HCT116 (cell line): ENCODE measurements at places on chromosomes 7 and 10.

GRCh38 chr10:19815731-19816410 lies 361 bp upstream of the PLXDC2 start:
- DNase-seq: no peak

DNA sequence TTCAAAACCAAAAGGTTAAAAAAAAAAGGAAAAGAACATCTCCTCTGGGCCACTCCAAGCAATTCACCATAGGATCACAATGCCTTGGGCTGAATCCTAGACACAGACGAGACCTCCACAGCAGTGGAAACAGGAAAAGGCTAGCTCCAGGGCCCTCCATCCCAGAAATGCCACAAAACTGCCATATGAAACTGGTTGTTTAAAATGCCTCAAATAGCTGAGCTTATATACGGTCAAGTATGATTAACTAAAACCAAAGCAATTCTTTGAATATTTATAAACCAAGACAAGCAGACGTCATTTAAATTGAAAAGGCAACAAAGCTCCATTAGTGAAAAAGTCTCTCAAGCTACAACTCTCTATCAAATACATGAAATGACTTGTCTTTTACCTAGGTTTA lies 63.1 kb downstream of the DOCK4 start:
- DNase-seq: no peak

GRCh38 chr7:116502201-116503096 lies 2.9 kb downstream of the CAV2 start:
- no peak for DNase-seq

DNA sequence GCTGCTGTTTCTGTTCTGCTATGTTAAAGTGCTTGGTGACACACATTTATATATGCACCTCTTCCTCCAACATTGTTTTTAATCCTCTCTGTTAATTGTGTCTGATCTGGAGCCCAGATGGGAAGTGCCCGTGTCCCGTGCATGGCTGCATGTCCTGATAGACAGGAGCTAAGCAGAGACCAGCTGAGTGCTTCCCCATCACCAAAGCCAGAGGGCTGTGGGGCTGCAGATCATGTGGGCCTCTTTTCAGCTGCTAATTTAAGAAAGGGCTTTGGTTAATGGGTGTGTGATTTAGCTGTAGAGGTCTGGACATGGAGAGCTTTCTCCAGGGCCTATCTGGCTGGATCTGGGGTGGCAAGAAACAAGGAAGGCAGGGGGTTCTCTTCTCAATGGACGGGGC lies 96.5 kb upstream of the NPS start:
- no peak for DNase-seq

DNA sequence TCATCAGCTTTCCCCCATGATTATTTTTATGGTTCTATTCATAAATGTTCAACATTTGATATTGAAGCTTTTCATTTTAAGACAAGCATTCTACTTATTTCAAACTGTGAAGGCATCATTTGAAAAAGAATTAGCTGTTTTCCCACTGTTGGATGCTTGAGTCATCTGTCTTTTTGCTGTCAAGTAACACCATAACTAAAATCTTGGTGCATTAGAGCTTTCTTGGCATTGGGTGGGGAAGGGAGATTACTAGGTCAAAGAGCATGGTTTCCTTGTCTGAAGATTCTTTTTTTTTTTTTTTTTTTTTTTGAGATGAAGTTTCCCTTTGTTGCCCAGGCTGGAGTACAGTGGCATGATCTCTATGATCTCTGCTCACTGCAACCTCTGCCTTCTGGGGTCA lies 68.5 kb downstream of the CTBP2 start:
- no peak for DNase-seq

DNA sequence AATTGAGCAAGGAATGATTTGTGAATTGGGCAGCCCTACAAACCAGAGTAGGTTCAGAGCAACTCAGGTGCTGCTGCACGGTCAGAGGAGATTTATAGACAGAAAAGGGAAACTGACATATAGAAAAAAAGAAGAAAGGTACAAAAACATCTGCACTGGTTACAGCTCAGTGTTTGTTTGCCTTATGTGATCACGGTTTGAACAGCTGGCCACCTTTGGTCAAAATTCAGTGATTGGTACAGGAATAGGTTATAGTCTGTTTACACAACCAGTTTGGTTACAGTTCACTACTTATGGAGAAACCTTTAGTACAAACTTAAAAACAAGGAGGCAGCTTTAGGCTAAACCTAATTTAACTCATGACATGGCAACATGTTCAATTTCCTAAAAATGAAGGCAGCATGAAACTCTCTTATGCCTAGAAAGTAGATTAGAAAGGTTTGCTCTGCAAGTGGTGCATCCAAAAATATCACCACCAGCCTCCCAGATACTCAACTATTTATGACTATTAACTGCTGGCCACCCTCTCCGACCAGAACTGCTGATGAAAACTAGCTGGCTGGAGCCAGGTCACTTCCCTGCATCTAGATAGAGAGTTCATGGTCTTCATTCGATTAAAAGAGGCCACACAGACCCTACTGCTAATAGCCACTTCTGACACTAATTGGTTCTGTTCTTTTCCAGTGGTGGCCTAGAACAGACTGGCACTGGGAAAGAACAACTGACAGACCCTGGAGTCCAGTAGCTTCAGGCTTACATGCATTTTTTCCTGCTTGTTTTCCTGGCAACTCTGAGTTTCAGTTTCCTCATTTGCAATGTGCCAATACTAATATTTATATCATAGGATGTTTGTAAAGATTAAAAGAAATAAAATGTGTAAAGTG lies 548.0 kb downstream of the CCSER2 start:
- DNase-seq: no peak

- no peak for DNase-seq
These were observed 90.0 kb upstream of the GATAD1 start for GRCh38 chr7:92357260-92357659.

GRCh38 chr10:24883176-24883575 lies 69.2 kb downstream of the PRTFDC1 start:
- no peak for DNase-seq

GRCh38 chr10:79044036-79044632 lies 24.6 kb upstream of the ZMIZ1 start:
- no peak for DNase-seq

DNA sequence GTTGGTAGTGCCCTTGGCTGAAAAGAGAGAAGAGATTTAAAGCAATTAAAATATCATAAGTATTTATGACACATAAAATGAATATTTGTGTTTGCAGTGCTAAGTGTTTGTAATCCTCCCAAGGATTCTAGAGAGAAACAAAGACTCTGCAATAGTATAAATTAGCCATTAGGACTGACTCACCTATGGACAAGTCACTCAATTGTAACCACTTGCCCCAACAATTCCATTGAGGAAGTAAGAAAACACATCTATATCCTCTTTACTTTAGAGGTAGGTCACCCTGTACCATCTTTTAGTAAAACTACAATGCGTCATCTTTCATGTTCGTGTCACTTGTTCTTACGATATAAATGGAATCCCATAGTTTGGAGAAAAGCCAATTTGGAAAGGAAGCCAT lies 85.7 kb upstream of the INHBA start:
- DNase-seq: no peak

DNA sequence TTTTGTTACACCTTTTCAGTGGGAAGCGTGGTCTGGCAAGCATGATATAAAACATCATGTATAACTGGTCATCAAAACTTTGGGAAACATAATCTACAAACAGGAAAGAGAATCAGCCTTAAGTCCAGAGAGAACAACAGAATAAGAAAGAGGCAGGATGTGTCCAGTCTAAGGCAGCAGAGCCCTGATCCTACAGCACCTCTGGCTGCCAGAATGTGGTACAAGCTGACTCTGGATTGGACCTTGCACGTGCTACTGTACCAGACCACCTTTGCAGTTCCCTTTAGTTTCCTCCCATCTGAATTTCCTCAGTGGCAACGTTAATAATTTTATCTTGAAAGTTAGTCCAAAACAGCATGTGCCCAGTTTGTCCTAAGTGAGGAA lies 824.6 kb upstream of the IGFBP3 start:
- no peak for DNase-seq

DNA sequence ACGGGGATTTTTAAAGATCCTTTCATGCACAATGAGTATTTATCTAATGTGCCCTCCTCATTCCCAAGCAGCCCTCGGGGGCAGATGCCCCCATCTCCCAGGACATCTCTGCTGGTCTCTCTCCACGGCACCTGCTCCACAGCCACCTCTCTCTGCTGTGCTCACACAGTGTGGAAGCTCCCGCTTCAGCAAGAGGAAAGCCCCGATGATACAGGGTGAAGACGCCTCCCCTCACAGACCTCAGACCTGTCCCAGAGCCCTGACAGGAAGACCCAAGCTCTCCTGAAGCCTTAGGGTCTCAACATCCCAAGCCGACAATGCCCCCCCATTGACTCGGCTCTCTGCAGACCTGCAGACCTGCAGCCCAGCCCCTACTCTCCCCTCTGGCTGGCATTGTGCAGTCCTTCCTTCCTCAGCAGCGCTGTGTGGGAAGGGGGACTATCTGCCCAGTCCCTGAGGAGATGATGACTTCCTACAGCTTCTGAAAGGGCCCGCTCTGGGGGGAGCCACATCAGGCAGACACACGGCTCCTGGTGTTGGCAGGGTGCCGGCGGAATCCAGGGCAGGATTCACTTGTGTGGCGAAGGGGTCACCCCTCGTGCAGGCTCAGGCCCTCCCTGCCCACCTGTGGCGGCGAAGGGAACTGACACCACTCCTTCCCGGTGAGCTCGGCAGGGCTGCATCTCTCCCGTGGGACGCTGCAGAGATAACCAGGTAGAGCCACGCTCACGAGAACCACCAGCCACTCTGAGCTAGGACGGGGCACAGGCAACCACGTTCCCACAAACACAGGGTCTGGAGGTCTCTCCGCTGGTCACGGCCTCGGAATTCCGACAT lies 61.8 kb downstream of the PTPRN2 start:
- no peak for DNase-seq
